ENCODE measurements at places on chromosomes 5 and 9. TPM values are rescaled to one million over a fixed set of nuclear protein-coding genes. Genes with fewer than 3 reads are reported as not detected.

- no peak for DNase-seq
These were observed 8.1 kb downstream of the IDNK start for GRCh38 chr9:83630938-83631457.

PCDHB12 gene
- total RNA-seq, result not detected

- no peak for DNase-seq
These were observed 19.7 kb downstream of the PPP6C start for GRCh38 chr9:125169895-125170294.

NIPAL4 gene
- total RNA-seq, result 0.10 TPM

DNA sequence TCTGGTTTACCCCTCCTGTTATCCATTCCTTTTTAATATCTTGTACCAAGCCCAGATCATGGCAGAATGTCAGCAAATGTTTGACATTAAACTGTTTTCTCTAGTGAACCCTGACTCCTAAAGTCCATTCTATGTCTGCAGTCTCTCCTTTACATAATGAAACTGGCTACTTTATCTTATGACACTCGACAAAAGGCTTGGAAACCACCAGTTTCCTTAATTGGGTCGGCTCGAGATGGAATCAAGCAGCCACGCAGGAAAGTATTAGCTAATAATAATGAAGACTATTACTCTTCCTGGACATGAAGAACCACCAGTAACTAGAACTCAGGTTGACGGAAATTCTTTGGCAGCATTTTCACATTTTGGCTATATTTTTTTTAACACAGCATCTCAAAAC, 17.5 kb downstream of the DAP start:
- no peak for DNase-seq
